ENCODE measurements at places on chromosomes 4 and X.

GRCh38 chr4:2824329-2824835, 19.3 kb upstream of the ADD1 start:
- no peak for DNase-seq

DNA sequence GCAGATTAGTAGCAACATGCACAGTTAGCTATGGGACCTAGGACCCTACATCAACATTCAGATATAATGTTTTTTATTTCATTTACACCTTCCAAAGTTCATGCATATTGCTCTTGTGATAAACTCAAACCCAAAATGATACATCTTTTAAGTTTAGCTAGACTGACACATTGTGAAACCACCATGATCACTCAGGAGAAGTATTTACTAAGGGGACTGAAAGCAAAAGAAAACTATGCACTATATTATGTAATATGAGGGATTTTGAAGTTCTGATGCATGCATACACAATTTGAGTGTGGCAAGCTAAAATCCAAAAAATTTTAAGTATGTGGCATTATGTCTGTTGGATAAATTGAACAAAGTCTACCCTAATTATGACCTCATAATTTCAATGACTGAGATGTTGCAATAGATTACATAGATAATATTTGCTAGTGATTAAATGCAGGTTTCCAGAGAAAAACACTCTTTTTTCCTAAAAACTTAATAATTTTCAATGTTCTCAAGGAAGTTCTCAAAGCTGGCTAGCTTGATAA, 914.8 kb upstream of the GRIA3 start:
- DNase-seq = peak; percentile 65

GRCh38 chr4:56531823-56532222, 26.2 kb downstream of the ARL9 start:
- no peak for DNase-seq

- DNase-seq = peak; percentile 51
These were observed 690.2 kb downstream of the FAT4 start for GRCh38 chr4:126004941-126005340.

DNA sequence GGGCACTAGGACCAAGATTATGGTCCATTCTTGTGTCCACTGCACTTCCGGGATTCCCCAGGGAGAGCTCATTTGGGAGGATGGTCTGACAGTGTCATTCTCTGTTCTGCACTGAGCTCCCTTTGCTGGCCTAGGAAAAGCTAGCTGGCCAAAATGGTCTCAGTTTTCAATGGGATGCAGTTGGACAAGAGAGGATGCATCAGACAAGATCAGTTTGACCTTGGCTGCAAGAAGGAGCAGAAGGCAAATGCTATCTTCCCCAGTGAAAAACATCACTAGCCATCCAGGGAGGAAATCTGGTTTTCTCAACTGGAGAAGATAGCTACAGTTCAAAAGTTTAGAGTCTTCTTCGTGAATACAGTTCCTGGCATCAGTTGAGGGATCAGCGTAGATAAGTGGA, 221.1 kb downstream of the PTTG2 start:
- DNase-seq = peak; percentile 37

- no peak for DNase-seq
These were observed 18.3 kb downstream of the ALPK1 start for GRCh38 chr4:112315446-112315845.

DNA sequence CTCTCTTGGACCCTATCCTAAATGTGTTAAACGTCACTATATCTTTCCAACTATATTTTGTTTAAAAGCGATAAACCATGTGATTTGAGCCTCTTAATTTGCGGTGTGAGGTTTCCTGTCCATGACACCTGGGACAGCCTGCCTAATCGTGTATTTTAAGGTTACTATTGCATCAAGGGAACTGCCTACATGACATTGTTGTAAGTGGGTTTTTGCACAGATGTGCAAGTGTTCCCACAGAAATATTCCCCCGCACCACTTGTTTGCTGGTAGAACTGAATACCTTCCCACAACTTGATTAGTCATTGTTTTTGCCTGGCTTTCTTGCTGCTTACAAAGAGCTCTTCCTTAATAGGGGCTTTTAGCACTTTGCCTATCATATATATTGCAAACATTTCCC, 5.1 kb upstream of the FAM184B start:
- DNase-seq = no peak

- DNase-seq = no peak
These were observed 188.4 kb downstream of the DHX15 start for GRCh38 chr4:24395937-24396336.

- peak; percentile 9 for DNase-seq
These were observed 53.5 kb downstream of the BMP3 start for GRCh38 chr4:81084029-81084428.

DNA sequence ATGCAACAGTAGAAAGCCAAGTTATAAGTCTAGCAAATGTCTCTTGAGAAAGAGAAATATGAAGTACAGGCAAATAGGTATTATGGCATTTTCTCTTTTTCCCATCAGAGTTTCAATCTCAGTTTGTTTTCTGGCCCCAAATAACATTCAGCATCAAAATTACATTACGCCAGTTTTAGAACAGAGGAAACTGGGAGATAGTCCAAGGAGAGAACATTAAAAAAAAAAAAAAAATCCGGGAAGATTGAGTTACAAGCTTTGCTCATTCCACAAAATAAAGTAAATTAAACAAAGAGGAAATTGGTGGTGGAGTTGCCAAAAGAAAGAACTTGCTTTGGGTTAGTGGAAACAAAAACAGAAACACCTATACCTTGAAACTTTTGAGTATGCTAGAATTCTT, 50.4 kb upstream of the IL13RA2 start:
- peak; percentile 53 for DNase-seq
